Hepatocyte (in vitro differentiated cells): ENCODE measurements at places on chromosomes 5 and 9. TPM values are rescaled to one million over a fixed set of nuclear protein-coding genes. Genes with fewer than 3 reads are reported as not detected.
A peak's percentile ranks its signal among the peaks of the same experiment; 100 is the strongest.

LHX2 gene
- polyA plus RNA-seq: 0.19 TPM in 1 of 2 replicates, not detected in the other

ARSK gene
- 12.8 and 13.3 TPM in 2 replicates for polyA plus RNA-seq

GALNT12 gene
- 13.9 and 17.2 TPM in 2 replicates for polyA plus RNA-seq

HSPB3 gene
- 0.41 and 0.77 TPM in 2 replicates for polyA plus RNA-seq

EFNA5 gene
- polyA plus RNA-seq: 8.5 and 12.1 TPM in 2 replicates

CDX1 gene
- polyA plus RNA-seq: 43.3 and 46.9 TPM in 2 replicates

LCN9 gene
- 13.4 and 21.6 TPM in 2 replicates for polyA plus RNA-seq

LCN2 gene
- 5.6 and 12.8 TPM in 2 replicates for polyA plus RNA-seq

ZNF608 gene
- 12.4 and 19.8 TPM in 2 replicates for polyA plus RNA-seq

PROB1 gene
- polyA plus RNA-seq: 0.10 TPM in 1 of 2 replicates, not detected in the other

SLC1A3 gene
- 32.3 and 39.6 TPM in 2 replicates for polyA plus RNA-seq

CAVIN4 gene
- 0.53 and 0.54 TPM in 2 replicates for polyA plus RNA-seq

GABRA6 gene
- polyA plus RNA-seq: not detected in 2 replicates

WDR31 gene
- 0.86 and 1.3 TPM in 2 replicates for polyA plus RNA-seq

DNA sequence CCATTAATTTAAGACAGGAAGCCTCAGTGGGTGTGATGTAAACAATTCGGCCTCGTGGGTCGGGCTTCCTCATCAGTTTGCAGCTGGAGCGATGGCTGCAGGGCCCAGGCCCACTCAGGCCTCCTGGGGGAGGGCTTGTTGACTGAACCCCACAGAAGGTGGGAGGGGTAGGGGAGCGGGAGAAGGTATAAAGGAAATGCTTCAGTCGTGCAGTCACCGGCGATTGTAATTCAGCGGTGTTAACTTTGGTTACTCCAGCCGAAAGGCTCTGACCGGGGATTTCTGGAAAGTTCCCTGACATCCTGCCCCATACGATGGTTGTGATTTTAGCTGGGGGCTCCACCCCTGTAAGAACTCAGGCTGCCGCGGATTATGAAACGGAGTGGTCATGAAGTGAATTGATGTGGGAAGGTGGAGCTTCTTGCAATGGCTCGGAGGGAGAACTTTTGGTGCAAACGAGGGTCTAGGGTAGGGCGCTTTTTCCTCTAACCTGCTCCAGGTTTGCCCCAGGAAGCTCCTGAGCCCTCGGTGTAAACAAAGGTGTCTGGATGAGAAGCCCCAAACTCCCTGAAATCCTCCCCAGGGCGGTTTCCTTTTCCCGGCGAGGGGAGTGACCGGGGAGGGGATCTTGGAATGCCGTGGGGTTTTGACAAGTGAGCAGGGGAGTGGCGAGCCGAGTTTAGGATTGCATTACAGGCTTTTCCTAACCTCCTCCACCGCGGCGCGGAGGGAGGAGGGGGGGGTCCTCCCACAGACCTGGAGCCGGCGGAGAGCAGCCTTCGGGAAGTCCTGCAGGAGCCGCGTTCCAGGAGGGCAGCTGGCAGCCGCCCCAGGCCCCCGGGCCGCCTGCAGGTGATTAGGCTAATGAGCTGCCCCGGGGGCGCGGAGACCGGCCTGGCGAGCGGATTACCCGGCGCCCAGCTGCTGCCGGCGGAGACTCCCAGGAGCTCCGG, 215.5 kb downstream of the PDZD2 start:
- peak overlapping the region; percentile 62 for H3K4me3 ChIP-seq
- DNase-seq: peak; percentile 41
- H3K36me3 ChIP-seq: no peaks in the 10 kb centered on the region
- H3K27me3 ChIP-seq: peaks cover 3% of the 10 kb centered on the region
- peaks cover 7% of the 10 kb centered on the region for H3K4me1 ChIP-seq
- no peak overlapping the region for H3K27ac ChIP-seq

DNA sequence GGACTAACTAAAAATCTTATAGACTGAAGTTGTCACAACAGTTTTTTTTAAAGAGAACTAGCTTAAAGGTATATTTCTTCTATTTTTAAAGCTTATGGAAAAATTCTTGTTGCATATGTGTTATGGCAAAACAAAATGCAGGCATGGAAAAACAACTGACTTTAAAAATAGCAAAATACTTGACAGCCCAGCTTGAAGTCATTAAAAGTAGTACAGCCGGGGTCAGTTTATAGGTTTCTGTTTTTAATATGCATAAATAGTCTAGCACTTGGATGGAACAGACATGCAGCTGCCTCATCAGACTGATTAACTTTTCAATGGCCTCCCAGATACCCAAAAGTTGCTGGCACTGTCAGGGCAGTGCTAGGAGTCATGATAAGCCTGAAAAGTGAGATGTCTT, 22.3 kb upstream of the ARL15 start:
- H3K4me1 ChIP-seq: no peaks in the 10 kb centered on the region
- DNase-seq: no peak
- no peaks in the 10 kb centered on the region for H3K27me3 ChIP-seq
- H3K36me3 ChIP-seq: no peaks in the 10 kb centered on the region
- no peak overlapping the region for H3K27ac ChIP-seq

DNA sequence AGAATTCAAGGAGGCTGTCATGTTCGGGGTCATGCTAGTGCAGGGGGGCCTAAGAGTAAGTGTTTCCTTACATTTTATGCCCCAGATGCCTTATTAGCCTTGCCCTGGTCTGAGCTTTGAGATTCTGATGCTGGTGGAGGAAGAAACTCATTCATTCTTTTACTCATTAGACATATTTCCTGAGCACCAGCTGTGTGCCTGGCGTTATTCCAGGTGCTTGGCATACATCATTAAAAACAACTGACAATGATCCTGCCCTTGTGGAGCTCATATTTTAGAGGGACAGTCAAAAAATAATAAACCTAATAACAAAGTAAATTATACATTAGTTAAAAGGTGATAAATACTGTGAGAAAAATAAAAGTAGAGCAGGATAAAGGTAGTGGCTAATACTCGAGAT, 138.9 kb upstream of the SGCD start:
- no peaks in the 10 kb centered on the region for H3K36me3 ChIP-seq
- no peaks in the 10 kb centered on the region for H3K27me3 ChIP-seq
- no peak overlapping the region for H3K27ac ChIP-seq
- DNase-seq: no peak
- H3K4me3 ChIP-seq: no peak overlapping the region

DNA sequence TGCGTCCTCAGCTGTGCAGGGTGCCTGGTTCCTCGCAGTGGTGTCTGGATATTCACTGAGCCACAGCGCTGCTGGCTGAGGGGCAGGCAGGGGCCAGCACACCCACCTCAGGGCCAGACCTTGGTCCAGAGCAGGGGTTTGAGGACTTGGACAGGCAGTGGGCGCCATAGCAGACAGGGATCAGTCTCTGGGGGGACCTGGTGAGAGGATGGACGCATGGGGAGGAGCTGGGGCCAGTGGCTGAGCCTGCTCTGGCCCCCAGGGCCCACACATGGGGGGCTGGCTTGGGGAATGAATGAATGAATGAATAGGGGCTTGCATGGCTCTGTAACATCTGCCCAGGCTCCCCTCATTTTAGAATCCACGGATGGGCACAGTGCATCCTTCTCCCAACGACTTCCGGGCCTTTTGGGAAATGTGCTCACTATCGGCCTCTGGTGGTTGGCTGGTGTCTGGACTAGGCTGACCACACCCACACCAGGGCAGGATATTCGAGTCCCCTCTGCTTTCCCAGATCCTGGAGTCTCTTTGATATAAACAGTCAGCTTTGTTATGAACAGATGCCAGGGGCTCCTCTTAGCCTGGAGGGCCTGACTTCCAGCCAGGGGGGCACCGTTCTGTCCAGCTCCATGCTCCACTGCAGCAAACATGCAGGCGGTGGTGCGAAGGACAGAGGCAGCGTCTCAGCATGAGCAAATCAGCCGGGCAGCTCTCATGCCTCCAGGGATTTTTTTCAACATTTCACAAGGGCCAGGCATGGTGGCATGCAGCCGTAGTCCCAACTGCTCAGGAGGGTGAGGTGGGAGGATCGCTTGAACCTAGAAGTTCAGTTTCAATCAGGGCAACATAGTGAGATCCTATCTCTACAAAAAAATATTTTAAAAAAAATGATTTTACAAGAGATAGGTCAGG, 62.6 kb downstream of the NEK6 start:
- DNase-seq: peak; percentile 79
- no peaks in the 10 kb centered on the region for H3K27me3 ChIP-seq
- no peak overlapping the region for H3K27ac ChIP-seq
- H3K4me1 ChIP-seq: no peaks in the 10 kb centered on the region
- H3K4me3 ChIP-seq: no peak overlapping the region

- H3K27me3 ChIP-seq: no peaks in the 10 kb centered on the region
- DNase-seq: peak; percentile 80
- no peaks in the 10 kb centered on the region for H3K36me3 ChIP-seq
- no peak overlapping the region for H3K4me3 ChIP-seq
- H3K27ac ChIP-seq: peak overlapping the region; percentile 77
These were observed 381.8 kb downstream of the ADGRV1 start for GRCh38 chr5:90940227-90940995.

GRCh38 chr9:70672161-70672649, 257.7 kb upstream of the KLF9 start:
- H3K4me1 ChIP-seq: no peaks in the 10 kb centered on the region
- no peaks in the 10 kb centered on the region for H3K27me3 ChIP-seq
- no peaks in the 10 kb centered on the region for H3K36me3 ChIP-seq
- H3K27ac ChIP-seq: no peak overlapping the region

DNA sequence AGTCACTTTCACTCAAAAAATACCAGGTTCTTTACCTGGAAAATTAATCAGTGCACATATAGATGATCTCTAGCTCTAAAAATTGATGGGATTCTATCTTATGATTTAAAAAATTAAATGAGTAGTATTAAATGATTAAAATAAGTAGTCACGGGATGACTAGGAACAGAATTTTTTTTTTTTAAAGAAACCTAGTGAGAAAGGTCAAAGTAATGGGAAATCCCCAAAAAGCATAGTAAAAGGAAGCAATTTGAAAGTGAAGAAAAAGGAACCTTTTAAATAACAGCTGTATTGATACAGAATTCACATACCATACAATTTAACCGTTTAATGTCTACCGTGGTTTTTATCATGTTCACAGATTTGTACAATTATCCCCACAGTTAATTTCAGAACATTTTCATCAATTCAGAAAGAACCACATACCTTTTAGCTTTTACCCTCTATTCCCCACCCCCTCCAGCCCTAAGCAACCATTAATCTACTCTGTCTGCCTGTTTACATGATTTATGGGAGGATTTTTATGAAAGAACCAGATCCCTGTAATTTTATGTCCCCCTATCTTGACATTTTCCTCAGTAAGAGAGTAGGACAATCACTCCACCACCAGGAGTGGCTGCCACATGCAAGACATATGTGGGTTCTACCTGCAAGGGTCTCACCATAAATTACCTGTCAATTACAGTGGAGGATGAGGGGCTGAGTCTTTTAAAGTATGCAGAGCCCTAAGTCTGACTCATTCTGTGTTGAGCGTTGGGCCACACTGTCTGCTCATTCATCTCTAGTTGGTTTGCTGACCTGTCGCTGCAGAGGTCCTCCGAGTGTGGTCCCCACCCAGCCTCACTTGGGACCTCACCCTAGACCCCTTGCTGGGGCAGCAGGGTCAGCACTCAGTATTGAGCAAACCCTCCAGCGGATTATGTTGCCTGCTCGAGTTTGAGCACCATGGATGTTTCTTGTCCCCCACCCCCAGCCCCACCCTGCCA, 16.0 kb downstream of the ANKRD33B start:
- DNase-seq: no peak
- H3K36me3 ChIP-seq: no peaks in the 10 kb centered on the region
- no peak overlapping the region for H3K27ac ChIP-seq

- no peak overlapping the region for H3K4me3 ChIP-seq
- no peaks in the 10 kb centered on the region for H3K4me1 ChIP-seq
- no peak overlapping the region for H3K27ac ChIP-seq
- no peak for DNase-seq
These were observed 4.2 kb downstream of the IFNA8 start for GRCh38 chr9:21413151-21413550.

DNA sequence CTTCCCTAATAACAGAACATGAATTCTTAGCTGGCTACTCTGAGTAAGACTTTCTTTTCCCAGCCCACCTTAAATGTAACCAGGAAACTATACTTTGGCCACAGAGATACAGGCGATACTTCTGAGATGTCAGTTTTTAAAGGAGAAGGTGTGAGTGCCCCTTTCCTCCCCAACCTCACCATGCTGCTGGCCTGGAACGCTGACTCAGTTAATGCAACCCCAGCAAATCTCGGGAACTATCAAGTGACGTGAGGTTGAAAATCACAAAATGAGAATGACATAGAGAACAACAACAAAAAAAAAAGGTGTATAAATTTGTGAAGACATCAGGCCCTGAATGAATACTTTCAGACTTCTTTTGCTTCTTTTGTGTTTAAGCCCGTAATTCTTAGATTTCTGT, 13.7 kb downstream of the ZNF484 start:
- no peaks in the 10 kb centered on the region for H3K27me3 ChIP-seq
- no peaks in the 10 kb centered on the region for H3K36me3 ChIP-seq
- DNase-seq: no peak
- H3K4me3 ChIP-seq: no peak overlapping the region

DNA sequence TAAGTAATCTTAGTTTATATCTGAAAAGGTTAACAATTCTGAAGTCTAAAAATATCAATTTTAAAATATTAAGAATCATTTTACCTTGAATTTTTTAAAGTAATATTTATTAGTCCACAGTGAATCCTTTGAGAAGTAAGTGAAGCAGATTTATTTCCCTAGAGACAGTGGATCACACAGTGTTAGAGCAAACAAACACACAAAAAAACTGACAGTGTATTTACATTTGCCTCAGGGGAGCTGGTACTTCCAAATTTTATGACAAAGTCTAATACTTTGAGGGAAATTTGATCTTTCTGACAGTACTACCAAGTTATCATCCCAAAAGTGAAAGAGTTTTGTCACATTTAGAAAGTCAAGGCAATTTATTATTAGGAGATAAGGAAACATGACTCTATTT, 1750.6 kb upstream of the CDH9 start:
- H3K4me3 ChIP-seq: no peak overlapping the region
- H3K27ac ChIP-seq: no peak overlapping the region
- no peaks in the 10 kb centered on the region for H3K36me3 ChIP-seq
- no peak for DNase-seq

GRCh38 chr9:14372437-14373335, 58.7 kb upstream of the NFIB start:
- no peak overlapping the region for H3K4me3 ChIP-seq
- no peaks in the 10 kb centered on the region for H3K36me3 ChIP-seq

- no peaks in the 10 kb centered on the region for H3K36me3 ChIP-seq
- H3K4me1 ChIP-seq: no peaks in the 10 kb centered on the region
- no peak overlapping the region for H3K4me3 ChIP-seq
- H3K27me3 ChIP-seq: no peaks in the 10 kb centered on the region
- no peak for DNase-seq
These were observed 323.9 kb upstream of the RORB start for GRCh38 chr9:74173284-74173683.

GRCh38 chr9:97748525-97748924, 51.4 kb upstream of the XPA start:
- H3K36me3 ChIP-seq: no peaks in the 10 kb centered on the region
- peaks cover 21% of the 10 kb centered on the region for H3K4me1 ChIP-seq
- no peaks in the 10 kb centered on the region for H3K27me3 ChIP-seq
- H3K27ac ChIP-seq: peak overlapping the region; percentile 42
- H3K4me3 ChIP-seq: no peak overlapping the region
- no peak for DNase-seq

GRCh38 chr9:133127340-133127981, 6.4 kb upstream of the RALGDS start:
- H3K27ac ChIP-seq: no peak overlapping the region
- H3K36me3 ChIP-seq: no peaks in the 10 kb centered on the region
- no peak overlapping the region for H3K4me3 ChIP-seq
- peaks cover 11% of the 10 kb centered on the region for H3K4me1 ChIP-seq

- H3K27me3 ChIP-seq: no peaks in the 10 kb centered on the region
- peaks cover 14% of the 10 kb centered on the region for H3K4me1 ChIP-seq
- no peak for DNase-seq
- no peak overlapping the region for H3K4me3 ChIP-seq
- H3K36me3 ChIP-seq: no peaks in the 10 kb centered on the region
These were observed 12.4 kb downstream of the SMAD5 start for GRCh38 chr5:136145030-136145429.

- no peaks in the 10 kb centered on the region for H3K4me1 ChIP-seq
- no peak for DNase-seq
These were observed 271.6 kb upstream of the TRPM3 start for GRCh38 chr9:71393005-71393404.
